Transverse colon (tissue), 4 donors: ENCODE measurements at places on chromosomes 3 and 15. TPM values are rescaled to one million over a fixed set of nuclear protein-coding genes. Genes with fewer than 3 reads are reported as not detected.

DNA sequence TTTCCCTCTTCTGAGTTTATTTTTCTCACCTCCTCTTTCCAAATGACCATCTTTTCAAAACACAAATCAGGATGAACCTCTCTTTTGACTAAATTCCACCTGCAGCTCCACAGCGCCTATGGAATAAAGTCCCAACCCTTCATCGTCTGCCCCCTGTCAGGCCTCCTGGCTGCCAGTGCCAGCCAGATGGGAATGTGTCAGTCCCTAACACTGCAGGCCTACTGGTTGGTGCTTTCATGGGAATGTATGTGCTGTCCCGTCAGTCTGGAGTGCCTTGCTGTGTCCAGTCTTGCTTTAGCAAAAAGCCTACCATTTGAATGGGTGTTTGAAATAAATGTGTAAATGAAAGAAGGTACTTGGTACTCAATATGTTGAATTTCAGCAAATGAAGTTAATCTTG lies 310.1 kb downstream of the THSD4 start:
- no peak overlapping the region for H3K4me3 ChIP-seq
- H3K27me3 ChIP-seq = no peaks in the 10 kb centered on the region
- DNase-seq = no peak
- H3K36me3 ChIP-seq = no peaks in the 10 kb centered on the region
- no peak overlapping the region for H3K27ac ChIP-seq

GRCh38 chr15:68210821-68211655 lies 5.9 kb upstream of the CALML4 start:
- peak; percentile 75 for DNase-seq
- peaks cover 17% of the 10 kb centered on the region for H3K4me1 ChIP-seq
- H3K27ac ChIP-seq = no peak overlapping the region
- peak overlapping the region; percentile 4 for H3K4me3 ChIP-seq
- H3K27me3 ChIP-seq = no peaks in the 10 kb centered on the region
- H3K36me3 ChIP-seq = no peaks in the 10 kb centered on the region

GRCh38 chr15:67685716-67686115 lies 139.6 kb upstream of the SKOR1 start:
- no peak overlapping the region for H3K4me3 ChIP-seq
- H3K4me1 ChIP-seq = no peaks in the 10 kb centered on the region
- H3K27me3 ChIP-seq = no peaks in the 10 kb centered on the region
- H3K27ac ChIP-seq = no peak overlapping the region

DNA sequence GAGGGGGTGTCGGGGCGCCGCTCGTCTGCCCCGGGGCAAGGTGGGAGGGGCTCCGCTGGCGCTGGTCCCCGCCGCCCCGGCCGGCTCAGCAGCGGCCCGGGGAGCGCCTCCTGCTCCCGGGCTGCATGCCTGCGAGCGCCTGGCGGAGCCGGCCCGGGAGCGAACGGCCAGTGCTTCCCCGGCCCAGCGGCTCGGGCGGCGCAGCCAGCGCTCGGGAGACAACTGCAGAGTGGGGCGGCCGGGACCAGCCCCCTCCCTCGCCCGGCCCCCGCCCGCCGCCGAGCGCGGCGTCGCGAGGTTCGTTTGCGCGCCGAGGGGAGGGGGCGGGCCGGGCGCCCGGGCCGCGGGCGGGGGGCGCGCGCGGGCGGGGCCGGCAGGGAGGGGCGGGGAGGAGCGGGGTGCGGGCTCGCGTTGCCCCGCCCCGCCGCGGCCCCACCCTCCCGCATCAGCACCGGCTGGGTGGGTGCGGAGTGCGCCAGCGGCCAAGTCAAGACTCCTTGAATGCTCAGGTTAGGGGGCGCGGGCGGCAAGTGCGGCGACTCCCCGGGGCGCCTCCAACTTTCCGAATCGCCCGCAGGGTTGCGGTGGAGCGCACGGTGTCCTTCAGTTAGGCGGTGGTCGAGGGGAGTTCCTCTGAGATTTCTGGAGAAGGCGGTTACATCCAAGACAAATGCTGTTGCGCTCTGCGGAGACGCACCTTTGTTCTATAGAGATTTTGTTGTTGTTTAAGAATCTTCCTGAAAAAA lies at the start of gene RGMA:
RGMA (minus strand) TSS at position 231 of the 746 bp plus-strand sequence. CDS start 279 bp downstream, outside the sequence.
- H3K27me3 ChIP-seq = peaks cover 78% of the 10 kb centered on the region
- no peaks in the 10 kb centered on the region for H3K36me3 ChIP-seq
- peaks cover 35% of the 10 kb centered on the region for H3K4me1 ChIP-seq

DNA sequence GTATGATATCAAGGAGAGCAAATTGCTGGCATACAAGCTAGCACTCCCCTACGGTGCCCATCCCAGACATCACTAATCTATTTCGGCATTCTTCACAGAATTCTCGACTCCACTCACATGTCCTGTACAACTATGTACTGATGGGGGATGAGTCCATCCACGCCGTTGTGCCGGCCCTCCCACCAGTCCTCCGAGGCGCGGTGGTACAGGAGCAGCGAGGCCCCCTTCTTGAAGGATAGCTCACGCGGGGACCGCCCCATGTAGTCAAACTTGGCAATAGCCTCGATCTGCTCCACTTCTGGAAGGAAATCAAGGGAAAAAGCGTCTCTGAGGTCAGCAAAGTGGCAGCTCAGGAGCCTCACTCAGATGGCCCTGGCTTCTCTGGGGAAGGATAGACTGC lies 31.0 kb upstream of the RAD18 start:
- no peaks in the 10 kb centered on the region for H3K4me1 ChIP-seq
- no peak for DNase-seq
- H3K4me3 ChIP-seq = no peak overlapping the region

Gene IL17RB
- total RNA-seq = 36.5 TPM

Gene CPN2
- total RNA-seq = 0.14 TPM
